RCC 7860 (cell line): ENCODE measurements at places on chromosomes 7 and 10.
A peak's percentile ranks its signal among the peaks of the same experiment; 100 is the strongest.

GRCh38 chr10:126561921-126562680 lies 108.4 kb downstream of the C10orf90 start:
- DNase-seq, result no peak

- no peak for DNase-seq
Observed at GRCh38 chr7:39540320-39540719, 25.9 kb upstream of the YAE1 start.

- no peak for DNase-seq
Observed at GRCh38 chr7:1227814-1228544, 4.7 kb upstream of the UNCX start.

GRCh38 chr10:112526139-112526538 lies 79.1 kb downstream of the VTI1A start:
- DNase-seq, result no peak

GRCh38 chr7:34236057-34236456 lies 330.7 kb downstream of the BMPER start:
- no peak for DNase-seq

DNA sequence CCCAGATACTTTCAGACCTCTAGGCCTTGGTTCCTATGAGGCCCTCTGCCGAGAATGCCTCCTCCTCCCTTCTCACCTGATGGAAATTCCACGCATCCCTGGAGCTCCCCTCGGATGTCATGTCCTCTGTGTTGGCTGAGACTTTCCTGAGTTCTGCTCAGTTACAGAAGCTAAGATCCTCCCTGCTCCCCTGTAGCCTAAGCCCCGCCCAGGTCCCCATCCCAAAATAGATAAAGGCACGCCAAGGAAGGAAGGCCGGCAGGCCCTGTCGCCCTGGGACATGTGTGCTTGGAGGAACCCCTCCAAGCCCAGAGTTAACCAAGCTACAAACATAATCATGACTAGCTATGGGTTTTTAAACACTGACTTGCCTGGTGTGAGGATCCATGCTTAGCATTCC lies 123.5 kb downstream of the SORBS1 start:
- no peak for DNase-seq

- DNase-seq, result peak; percentile 35
Observed at GRCh38 chr7:48154792-48155413, 16.4 kb upstream of the ABCA13 start.

- no peak for DNase-seq
Observed at GRCh38 chr7:43114458-43114780, 2.0 kb downstream of the HECW1 start.

- DNase-seq, result no peak
Observed at GRCh38 chr7:50687096-50687495, 95.6 kb downstream of the GRB10 start.

GRCh38 chr10:98248018-98248417 lies 20.0 kb downstream of the LOXL4 start:
- no peak for DNase-seq

DNA sequence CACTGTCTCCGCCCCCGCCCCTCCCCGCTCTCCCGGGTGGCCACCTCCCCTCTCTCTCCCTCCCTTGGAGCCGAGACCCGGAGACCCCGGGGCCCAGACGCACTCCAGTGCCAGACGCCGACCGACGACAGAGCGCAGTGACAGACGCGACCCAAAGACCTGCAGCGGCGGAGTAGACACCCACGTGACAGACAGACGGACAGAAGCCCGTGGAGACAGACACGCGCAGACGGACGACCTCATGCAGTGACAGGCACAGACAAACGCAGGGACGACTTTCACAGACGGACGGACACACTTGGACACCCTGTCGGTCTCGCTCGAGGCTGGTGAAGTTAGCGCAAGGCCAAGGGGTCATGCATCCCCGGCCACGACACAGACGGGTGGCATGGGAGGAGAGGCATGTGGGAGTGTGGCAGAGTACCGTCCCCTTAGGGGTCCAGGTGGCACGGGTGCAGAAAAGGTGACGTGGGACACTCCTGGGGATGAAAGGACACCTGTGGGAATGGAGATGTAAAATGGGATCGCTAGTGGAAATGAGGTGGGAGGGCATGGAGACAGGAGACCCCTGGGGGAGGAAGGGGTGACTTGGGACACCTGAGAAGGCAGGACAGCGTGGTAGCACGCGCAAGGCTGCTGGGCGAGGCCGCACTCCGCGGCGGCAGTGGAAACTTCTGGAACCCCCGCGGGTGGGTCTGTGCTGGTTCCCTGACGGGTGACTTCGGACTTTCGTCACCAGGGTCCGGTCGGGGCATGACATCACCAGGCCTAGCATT lies 456 bp upstream of the ACHE start:
- DNase-seq, result no peak

DNA sequence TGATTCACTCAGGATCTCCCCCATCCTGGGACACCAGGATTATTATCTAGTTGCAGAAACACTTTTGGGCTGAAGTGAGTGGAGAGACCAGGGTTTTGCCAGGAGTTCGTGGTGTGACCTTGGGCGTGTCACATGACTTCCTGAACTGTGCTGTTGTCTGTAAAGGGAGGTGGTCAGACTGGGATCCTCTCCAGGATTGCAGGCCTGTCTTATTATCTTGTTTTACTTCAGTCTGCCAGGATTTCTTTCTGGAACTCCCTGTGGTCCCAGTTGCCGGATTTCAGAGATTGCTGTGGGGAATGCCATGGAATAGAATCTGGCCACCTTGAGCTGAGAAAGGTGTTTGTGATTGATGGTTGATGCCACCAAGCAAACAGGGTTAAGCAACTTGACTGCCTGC lies 35.8 kb downstream of the CRCP start:
- DNase-seq, result no peak

GRCh38 chr10:123429706-123430221 lies 236.4 kb upstream of the GPR26 start:
- no peak for DNase-seq

DNA sequence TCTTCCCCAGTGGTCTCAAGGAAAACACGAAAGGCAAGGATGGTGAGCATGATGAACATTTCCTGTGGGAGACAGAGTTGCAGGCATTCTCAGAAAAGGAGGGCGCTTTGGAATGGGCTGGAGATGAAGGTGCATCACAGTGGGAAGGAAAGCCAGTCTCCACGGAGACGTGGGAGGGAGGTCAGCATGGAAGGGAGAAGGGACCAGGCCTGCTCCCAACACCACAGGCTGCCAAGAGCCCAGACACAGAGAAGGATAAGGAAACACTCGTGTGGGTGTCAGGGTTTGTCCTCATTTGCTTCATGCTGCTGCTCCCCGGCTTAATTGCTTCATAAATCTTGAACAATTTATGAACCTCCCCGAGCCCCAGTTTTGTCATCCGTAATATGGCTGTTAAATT lies 231.5 kb upstream of the ZNF32 start:
- no peak for DNase-seq

GRCh38 chr10:96369890-96370583 lies 11.2 kb upstream of the OPALIN start:
- peak; percentile 80 for DNase-seq

DNA sequence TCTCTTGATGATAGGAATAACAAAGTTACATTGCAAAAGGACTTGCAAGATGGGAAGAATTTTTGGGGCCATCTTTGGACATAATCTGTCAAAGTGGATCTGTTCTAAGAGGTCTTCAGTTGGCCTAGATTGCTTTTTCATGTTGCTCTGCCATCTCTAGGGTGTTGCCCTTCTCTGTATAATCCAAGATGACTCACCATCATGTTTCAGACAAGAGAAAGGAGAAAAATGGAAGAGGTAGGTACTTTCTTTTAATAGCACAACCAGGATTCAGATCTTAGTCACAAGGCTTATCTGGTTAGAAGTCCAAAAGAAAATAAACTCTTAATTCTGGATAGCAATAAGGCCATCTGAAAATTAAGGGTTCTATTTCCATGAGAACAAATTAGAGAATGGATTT lies 38.7 kb upstream of the FOXP2 start:
- peak; percentile 37 for DNase-seq

- DNase-seq, result no peak
Observed at GRCh38 chr7:141704741-141705140, 2.8 kb upstream of the DENND11 start.

- no peak for DNase-seq
Observed at GRCh38 chr7:56083150-56083785, 9.5 kb downstream of the PHKG1 start.

DNA sequence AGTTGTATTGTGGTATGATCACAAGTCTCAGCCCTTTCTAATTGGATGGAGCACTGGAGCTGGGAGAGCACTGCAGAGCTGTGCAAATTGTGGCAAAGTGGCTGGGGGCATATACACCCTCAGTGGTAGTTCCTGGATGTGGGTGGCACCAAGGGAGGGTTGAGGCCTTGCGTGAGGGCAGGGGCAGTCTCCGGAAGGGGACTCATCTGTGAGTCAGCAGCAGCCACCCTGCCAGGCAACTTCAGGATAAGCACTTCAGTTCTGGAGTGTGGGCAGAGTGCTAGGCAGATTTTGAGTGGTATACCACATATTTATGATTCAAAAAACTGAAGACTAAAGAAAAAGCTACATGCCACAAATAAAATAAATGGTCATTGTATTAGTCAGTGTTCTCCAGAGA lies 210.5 kb downstream of the ETV1 start:
- peak; percentile 61 for DNase-seq

DNA sequence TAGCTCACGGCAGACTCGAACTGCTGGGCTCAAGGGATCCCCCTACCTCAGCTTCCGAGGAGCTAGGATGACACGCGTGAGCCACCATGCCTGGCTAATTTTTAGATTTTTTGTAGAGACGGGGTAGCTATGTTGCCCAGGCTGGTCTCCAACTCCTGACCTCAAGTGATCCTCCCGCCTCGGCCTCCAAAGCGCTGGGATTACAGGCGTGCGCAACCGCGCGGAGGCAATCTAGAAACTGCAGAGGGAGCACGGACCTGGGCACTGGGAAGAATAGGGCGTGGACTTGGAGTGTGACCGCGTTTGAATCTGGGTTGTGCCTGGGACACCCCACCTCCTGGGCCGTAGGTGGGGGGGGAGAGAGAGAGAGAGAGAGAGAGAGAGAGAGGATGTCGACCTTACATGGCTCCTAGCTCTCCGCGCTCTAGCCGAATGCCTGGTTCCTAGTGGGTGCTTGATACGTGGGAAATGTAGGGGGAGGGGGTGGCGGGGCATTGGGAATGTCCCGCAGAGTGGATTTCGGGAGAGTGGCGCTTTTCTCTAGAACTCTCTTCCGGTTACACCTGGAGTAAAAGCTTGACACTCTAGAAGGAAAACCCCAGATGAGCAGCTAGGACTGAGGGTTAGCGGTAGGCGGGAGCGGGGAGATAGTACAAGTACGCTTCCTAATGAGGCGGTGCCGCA lies 1.2 kb upstream of the MAP3K8 start:
- DNase-seq, result peak; percentile 25

DNA sequence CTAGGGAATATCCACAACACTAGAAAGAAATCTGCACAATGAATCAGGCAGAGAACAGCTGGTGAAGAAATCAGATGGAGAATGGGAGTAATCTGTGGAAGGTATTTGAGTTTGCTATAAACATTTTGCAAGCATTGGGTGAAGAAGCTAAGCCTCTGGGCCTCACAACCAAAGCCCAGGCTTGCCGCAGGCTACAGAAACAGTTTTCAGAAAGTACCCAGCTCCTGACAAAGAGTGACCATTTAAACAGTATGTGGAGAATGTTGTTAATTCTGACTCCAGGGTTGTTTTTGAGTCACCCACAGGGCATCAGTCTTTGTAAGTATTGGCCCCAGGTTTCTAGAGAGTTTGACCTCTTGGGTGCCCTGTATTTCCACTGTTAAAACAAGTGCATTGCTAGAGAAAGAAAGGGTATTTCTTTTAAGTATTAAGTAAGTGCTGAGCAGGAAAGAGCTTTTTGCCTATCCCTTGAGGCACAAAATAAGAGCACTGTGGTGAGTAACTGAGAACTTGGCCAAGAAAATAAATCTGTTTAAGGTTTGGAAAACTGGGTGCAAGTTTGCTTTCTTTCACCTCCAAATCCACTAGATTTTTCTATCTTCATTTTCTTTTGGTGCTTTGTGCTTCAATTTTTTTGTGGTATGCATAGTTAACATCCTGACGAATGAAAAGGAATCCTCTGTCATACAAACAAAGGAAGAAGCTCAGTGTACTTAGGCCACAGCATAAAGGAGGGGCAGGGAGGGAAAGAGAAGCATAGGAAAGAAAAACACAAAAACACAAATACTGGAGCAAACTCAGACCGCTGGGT lies 691.8 kb downstream of the SUGCT start:
- no peak for DNase-seq

GRCh38 chr7:71615017-71615416 lies 483.1 kb downstream of the GALNT17 start:
- no peak for DNase-seq

DNA sequence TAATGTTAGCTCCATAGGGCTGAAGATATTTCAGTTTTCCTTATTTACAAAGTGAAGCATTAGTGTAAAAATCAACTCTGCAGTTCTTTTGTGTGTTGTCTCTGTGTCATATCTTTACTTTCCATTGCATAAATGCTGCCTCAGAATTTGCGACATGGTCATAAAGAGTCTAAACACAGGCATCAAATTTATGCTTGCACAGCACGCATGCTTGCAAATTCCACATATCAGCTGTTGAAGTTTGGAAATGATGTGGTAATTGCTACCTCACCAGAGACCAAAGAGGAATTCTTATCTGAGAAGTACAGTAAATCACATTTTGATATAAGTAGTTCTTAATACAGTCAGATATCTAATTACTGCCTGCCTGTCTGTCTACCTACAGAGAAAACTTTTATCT lies 348.2 kb upstream of the GRM3 start:
- DNase-seq, result no peak

DNA sequence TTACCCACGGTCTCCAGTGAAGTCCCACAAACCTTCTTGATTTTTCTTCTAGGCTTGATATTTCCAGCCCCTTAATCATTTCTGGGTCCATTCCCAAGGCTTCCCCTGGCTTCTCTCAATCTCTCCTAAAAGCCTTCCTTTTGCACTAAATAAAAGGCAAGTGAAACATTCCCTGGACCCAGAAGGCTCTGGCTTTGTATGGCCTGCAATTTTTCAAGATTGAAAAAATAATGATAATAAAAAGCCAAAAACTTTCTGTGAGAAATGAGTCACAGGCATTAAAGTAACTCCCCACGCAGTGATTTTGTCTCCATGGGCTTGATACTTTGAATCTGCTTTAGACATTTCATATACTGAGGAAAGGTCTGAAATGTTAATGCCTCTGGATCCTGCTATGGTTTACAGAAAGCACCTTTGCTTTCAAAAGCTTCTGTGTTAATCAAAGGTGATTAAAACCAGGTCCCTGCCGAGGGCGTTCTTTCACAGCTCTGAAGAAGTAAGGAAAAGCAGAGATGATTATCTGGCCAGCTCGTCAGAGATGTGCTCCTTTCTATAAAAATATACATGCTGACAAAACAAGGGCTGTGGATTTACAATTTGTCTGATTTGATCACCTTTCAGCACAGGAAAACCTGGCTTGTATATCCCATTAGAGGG lies 118.9 kb upstream of the TMEM72 start:
- no peak for DNase-seq

DNA sequence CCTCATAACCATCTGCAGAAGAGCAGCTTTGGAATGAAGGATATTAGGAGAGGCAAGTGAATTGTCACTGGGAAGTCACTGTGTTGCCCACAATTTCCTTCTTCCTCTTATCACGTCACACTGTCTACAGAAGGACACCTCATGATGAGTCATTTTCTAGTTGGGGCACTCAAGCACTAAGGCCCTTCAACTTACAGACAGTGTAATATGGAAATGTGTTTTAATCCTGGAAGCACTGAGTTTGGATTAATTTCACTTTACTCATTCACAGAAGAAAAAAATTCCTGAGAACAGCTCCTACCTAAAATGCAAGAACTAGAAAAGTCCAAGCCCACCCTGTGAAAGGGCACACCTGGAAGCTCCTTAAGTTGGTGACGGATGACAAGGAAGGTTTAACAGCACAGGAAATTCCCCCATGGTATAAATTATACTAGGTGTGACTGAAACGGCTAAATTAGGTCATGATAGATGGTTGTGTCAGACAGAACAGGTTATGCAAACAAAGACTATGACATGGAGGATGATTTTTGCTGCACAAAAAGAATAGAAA lies 56.6 kb downstream of the PARD3 start:
- DNase-seq, result peak; percentile 99
